Lung (tissue), 17 donors: ENCODE measurements at places on chromosomes 1 and 21. TPM values are rescaled to one million over a fixed set of nuclear protein-coding genes. Genes with fewer than 3 reads are reported as not detected.

DNA sequence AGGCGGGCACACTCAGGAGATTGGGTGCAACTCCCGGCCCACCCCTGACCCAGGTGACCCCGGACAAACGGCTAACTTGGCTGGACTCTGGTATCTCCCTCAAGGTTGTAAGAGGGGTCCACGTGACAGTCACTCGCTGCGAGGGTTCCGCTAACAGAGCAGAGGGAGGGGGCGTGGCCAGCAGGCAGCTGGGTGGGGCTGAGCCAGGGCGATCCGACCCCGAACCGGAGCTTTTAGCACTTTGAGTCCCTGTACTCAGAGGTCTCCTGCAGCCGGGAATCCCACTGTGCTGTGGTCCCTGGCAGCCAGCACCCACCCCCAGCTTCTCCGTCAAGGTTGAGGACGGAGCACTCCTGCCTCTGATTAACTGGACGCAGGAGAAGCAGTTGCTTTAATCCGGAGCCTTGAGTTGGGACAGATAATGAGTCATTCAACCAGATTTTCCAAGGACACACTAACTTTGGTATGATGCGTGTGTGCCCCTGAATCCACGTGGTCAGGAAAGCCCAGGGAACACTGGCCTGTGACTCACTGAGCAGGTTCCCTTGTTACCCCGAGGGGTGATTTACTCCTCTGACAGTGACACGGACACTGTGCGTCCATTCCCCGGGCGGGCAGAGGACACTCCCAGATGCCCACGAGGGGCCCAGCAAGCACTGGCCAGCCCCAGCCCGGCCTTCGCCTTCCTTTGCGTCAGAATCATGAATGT, 16.8 kb downstream of the TRPM2 start:
- no peaks in the 10 kb centered on the region for H3K36me3 ChIP-seq
- H3K4me1 ChIP-seq: no peaks in the 10 kb centered on the region
- H3K4me3 ChIP-seq: no peak overlapping the region
- no peaks in the 10 kb centered on the region for H3K27me3 ChIP-seq
- DNase-seq: peak; percentile 8
- H3K27ac ChIP-seq: no peak overlapping the region

DNA sequence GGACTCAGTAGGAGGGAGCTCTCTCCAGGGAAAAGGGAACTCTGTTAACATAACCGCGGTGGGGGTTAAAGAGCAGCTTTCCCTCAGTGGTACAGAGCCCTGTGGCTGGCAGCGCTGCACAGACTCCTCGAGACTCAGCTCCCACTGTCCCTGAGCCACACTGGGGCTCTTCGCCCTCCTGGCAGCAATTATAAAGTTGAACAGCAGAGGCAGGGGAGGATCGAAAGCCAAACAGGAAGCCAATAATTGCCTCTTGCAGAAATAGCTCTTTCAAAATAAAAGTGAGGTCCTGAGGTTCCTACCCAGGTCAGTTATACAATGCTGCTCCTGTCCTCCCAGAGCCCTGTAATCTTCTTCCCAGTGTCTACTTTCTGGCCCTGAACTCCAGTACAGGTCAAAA, 77.0 kb downstream of the FAM78B start:
- H3K36me3 ChIP-seq: no peaks in the 10 kb centered on the region
- no peak for DNase-seq
- H3K4me1 ChIP-seq: no peaks in the 10 kb centered on the region
- no peak overlapping the region for H3K27ac ChIP-seq
- no peak overlapping the region for H3K4me3 ChIP-seq

DNA sequence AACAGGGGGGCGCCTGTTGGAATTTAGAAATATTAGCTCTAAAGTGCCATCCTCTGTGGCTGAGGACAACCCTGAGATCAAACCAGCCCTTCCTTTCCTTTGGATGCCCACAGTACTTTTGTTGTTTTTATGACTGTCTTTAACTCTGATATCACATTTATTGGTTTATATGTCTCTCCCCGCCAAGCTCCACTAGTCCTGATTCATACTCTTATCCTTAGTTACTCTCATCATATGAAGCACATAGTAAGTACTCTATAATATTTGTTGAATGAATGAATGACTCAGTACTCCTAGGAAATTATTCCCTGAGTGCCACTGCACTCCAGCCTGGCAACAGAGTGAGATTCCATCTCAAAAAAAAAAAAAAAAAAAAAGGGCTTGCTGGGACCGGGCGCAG, 22.6 kb upstream of the NRDC start:
- H3K4me3 ChIP-seq: no peak overlapping the region
- no peak overlapping the region for H3K27ac ChIP-seq
- no peak for DNase-seq
- H3K36me3 ChIP-seq: no peaks in the 10 kb centered on the region
- no peaks in the 10 kb centered on the region for H3K4me1 ChIP-seq

GRCh38 chr1:158118713-158119402, 61.8 kb upstream of the CD1D start:
- H3K27me3 ChIP-seq: no peaks in the 10 kb centered on the region
- H3K4me1 ChIP-seq: no peaks in the 10 kb centered on the region
- no peak for DNase-seq
- no peak overlapping the region for H3K4me3 ChIP-seq

- no peak overlapping the region for H3K4me3 ChIP-seq
- peaks cover 19% of the 10 kb centered on the region for H3K36me3 ChIP-seq
- no peak overlapping the region for H3K27ac ChIP-seq
- H3K4me1 ChIP-seq: no peaks in the 10 kb centered on the region
- no peaks in the 10 kb centered on the region for H3K27me3 ChIP-seq
- DNase-seq: no peak
Observed at GRCh38 chr1:114397601-114398000, 113.4 kb downstream of the TRIM33 start.

DNA sequence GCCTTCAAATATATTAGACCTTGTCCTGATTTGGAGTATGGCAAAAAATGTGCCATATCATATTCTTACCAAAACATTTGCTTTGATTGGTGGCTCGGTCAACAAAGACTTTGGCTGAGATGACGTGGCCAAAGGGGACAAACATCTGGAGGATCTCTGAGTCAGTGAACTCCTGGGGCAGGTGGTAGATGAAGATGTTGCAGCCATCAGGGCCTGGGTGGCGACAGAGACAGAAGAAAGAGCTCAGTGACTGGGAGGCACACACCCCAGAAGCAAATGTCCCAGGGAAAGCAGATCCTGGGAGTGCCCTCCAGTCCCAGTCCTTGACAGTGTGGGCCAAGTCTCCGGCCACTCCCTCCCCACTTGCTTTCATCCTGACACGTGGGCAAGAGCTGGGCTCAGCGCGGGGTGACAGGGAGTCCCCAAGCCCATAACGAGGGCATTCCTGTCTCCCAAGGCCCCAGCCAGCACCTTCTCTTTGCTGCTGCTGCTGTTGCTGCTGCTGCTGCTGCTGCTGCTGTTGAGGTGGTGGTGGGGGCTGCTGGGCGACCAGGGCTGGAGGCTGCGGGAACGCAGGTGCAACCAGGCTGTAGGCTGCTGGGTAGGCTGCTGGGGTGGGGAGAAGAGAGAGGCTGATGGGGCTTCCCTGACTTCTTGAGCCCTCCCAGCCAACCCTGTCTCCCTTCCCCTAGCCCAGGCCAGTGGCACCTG, 10.7 kb downstream of the CELF3 start:
- H3K27ac ChIP-seq: no peak overlapping the region
- H3K36me3 ChIP-seq: peaks cover 10% of the 10 kb centered on the region
- H3K4me3 ChIP-seq: no peak overlapping the region
- no peaks in the 10 kb centered on the region for H3K27me3 ChIP-seq
- H3K4me1 ChIP-seq: no peaks in the 10 kb centered on the region

- DNase-seq: no peak
- H3K4me1 ChIP-seq: no peaks in the 10 kb centered on the region
- H3K36me3 ChIP-seq: peaks cover 48% of the 10 kb centered on the region
- no peak overlapping the region for H3K4me3 ChIP-seq
- no peaks in the 10 kb centered on the region for H3K27me3 ChIP-seq
- H3K27ac ChIP-seq: no peak overlapping the region
Observed at GRCh38 chr1:40075266-40075665, 21.8 kb downstream of the PPT1 start.

GRCh38 chr1:160374306-160375110, 7.6 kb downstream of the NHLH1 start:
- H3K4me1 ChIP-seq: no peaks in the 10 kb centered on the region
- H3K27ac ChIP-seq: no peak overlapping the region
- H3K4me3 ChIP-seq: no peak overlapping the region
- H3K27me3 ChIP-seq: no peaks in the 10 kb centered on the region
- peak; percentile 40 for DNase-seq
- H3K36me3 ChIP-seq: no peaks in the 10 kb centered on the region

DNA sequence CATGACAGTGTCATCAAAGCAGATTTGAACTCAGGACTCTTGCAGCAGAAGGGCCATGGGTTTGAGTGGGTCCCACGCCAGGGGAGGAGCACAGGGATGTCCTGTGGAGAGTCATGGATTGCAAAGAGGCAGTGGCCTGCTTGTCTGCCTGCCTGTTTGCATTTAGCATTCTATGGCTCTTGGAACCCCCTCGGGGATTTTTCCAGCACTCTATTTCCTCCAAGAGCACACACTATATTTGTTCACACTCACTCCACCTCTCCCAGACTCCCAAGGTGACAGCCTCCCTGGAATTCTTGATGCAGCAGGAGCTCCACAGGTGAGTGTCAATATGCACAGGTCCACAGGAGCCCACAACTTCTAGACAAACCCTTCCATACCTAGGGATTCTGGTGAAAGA, 73.1 kb upstream of the LRRN2 start:
- H3K27ac ChIP-seq: no peak overlapping the region
- no peak for DNase-seq
- H3K4me3 ChIP-seq: no peak overlapping the region
- H3K27me3 ChIP-seq: no peaks in the 10 kb centered on the region

The SERTAD4 gene
- total RNA-seq: 7.8 TPM
